Stimulated activated CD8-positive, alpha-beta memory T cell treated with anti-CD3 and anti-CD28 coated beads, Interleukin-2, amount 100 ng/mL, for 1 hour (primary cell): ENCODE measurements at places on chromosomes 7 and 10.

- DNase-seq: no peak
Measured at GRCh38 chr10:13346283-13347042, 1.6 kb downstream of the SEPHS1 start.

- DNase-seq: no peak
Measured at GRCh38 chr7:16494955-16495719, 29.6 kb upstream of the SOSTDC1 start.

DNA sequence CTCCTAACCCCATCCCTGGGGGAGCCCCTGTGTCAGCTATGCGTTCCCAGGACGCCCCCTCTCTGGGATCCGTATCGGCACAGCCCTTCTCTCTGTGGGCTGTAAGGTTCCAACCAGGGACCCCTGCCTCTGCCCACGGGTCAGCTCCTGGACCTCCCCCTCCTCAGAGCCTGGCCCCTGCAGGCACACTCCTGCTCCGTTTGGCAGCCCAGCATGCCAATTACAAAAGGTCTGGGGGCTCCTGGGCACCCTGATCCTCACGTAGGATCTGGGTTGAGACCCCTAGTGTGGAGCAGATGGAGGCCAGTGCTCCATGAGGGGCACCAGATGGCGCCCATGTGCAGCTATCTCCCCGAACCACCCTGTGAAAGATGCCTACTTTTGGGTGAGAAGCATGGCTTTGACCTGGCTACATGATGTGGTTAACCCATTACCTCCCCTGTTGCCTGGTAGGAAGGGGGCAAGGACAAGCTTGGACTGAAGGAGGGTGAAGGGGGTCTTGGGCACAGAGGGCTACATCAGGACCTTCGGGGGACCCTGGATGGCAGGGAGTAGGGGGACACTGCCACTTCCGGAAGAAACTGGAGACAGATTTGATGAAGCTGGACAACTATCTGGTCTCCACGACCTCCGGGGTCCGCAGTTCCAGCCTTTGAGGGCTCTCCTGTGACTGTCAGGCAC lies 9.0 kb downstream of the TACR2 start:
- no peak for DNase-seq

GRCh38 chr7:40133561-40134427 lies 628 bp downstream of the MPLKIP start:
- no peak for DNase-seq

DNA sequence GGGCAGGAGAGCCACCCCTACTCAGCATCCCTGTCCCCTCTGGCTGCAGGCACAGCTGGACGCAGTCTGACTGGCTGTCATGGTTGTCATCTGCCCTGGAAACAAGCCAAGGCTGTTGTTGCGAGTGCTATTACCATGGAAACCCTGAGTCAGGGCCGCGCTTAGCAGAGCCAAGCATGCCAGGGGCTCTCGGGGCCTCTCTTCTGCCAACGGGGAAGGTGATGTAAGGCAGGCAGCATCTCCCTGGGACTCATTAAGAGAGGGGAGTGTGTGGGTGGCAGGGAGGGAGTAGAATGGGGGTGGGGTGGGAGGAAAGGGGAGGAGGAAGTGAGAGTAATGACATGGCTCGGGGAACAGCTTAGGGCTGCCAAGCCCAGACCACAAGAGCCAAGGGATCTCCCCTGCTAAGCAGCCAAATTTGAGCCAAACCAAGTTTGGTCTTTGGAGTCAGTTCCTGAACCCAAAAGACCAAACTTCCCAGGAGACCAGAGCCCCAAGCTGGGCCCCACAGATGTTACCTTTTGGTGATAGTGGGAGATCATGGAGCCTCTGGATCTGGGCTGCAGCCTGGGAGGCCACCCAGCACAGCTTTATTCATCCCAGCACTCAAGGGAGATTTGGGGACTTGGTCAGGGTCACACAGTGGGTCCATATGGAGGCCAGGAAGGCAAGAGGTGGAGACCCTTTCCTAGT lies 67.6 kb downstream of the TMEM130 start:
- DNase-seq: no peak

- no peak for DNase-seq
Measured at GRCh38 chr10:58952747-58953466, 223.5 kb upstream of the PHYHIPL start.
